Activated CD8-positive, alpha-beta T cell treated with anti-CD3 and anti-CD28 coated beads, Interleukin-2, amount 10 ng/mL, durations not matched to agents 7 days and 5 days (primary cell): ENCODE measurements at places on chromosomes 1 and 21. TPM values are rescaled to one million over a fixed set of nuclear protein-coding genes. Genes with fewer than 3 reads are reported as not detected.
A peak's percentile ranks its signal among the peaks of the same experiment; 100 is the strongest.

- no peak overlapping the region for H3K27ac ChIP-seq
- peaks cover 47% of the 10 kb centered on the region for H3K27me3 ChIP-seq
- no peaks in the 10 kb centered on the region for H3K4me1 ChIP-seq
- H3K4me3 ChIP-seq: no peak overlapping the region
- DNase-seq: no peak
Measured at GRCh38 chr1:18726368-18726767, 95.7 kb downstream of the PAX7 start.

DNA sequence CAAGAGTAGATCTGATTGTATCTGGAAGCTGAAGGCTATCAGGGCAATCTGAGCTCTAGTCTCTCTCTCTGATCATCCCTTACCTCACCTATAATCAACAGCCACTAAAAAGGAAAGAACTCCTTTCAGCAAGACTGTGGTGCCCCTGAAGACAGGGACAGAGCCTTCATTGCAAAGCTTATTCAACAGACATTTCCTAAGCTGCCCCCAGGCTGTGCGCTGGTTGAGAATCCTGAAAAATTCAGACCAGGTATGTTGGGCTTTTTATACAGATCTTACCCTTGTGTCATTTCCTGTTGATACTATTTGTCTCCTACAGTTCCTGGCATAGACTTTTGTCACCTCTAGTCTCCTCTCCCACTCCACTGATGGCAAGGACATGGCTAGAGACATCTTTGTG lies 63.3 kb upstream of the PLA2G4A start:
- DNase-seq: no peak
- H3K4me3 ChIP-seq: no peak overlapping the region
- H3K27ac ChIP-seq: no peak overlapping the region
- H3K27me3 ChIP-seq: no peaks in the 10 kb centered on the region
- H3K36me3 ChIP-seq: no peaks in the 10 kb centered on the region

DNA sequence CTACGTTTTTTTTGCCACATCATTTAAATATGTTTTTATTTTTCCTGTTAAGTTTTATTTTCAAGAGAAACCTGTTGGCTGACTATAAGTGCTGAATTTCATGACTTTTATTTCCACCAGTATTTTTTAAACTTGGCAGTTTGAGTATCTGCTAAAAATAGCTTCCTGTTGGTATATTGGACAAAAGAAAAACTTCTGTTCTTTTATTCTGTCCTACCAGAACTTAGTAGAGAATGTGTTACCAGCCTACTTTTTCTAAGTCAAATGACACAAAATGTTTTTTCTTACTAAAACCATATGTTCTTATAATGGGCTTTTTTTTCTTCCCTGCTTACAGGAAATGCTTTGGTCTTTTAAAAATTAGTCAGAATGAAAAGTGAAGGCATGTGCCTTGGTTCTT lies 7.6 kb downstream of the DR1 start:
- peaks cover 53% of the 10 kb centered on the region for H3K4me1 ChIP-seq
- H3K4me3 ChIP-seq: no peak overlapping the region
- H3K36me3 ChIP-seq: peaks cover 68% of the 10 kb centered on the region
- H3K27me3 ChIP-seq: no peaks in the 10 kb centered on the region
- H3K27ac ChIP-seq: no peak overlapping the region

- no peak overlapping the region for H3K4me3 ChIP-seq
- H3K36me3 ChIP-seq: no peaks in the 10 kb centered on the region
- no peaks in the 10 kb centered on the region for H3K27me3 ChIP-seq
Measured at GRCh38 chr1:57741521-57741920, 317.7 kb upstream of the DAB1 start.

DNA sequence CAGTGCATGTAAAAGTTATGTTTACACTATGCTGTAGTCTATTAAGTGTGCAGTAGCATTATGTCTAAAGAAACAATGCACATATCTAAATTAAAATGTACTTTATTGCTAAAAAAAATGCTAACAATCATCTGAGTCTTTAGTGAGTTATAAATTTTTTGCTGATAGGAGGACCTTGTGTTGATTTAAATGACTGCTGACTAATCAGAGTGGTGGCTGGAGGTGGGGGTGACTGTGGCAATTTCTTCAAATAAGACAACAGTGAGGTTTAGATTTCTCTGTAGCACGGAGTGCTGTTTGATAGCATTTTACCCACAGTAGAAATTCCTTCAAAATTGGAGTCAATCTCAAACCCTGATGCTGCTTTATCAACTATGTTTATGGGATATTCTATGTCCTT lies 37.0 kb downstream of the HS2ST1 start:
- H3K27ac ChIP-seq: no peak overlapping the region
- H3K4me3 ChIP-seq: no peak overlapping the region
- H3K36me3 ChIP-seq: no peaks in the 10 kb centered on the region
- no peak for DNase-seq
- H3K27me3 ChIP-seq: no peaks in the 10 kb centered on the region

DNA sequence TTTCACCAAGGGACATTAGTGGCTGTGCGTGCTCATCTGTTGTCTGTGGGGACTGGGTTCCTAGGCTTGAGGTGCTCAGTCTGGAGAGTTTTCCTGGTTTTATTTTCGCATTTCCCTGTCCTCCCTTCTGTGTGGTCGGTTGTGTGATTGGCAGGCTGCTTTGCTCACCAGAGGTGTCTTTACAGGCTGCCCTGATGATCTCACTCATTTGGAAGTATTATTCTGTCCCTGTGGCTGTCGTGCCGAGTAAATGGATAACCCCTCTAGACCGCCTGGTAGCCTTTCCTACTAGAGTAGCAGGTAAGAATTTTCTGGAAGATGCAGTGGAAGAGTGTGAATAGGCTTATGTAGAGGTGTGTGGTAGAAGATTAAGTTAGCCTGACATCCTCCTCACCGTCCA lies 44.1 kb upstream of the HMGN1 start:
- DNase-seq: no peak
- no peaks in the 10 kb centered on the region for H3K27me3 ChIP-seq
- H3K27ac ChIP-seq: no peak overlapping the region

DNA sequence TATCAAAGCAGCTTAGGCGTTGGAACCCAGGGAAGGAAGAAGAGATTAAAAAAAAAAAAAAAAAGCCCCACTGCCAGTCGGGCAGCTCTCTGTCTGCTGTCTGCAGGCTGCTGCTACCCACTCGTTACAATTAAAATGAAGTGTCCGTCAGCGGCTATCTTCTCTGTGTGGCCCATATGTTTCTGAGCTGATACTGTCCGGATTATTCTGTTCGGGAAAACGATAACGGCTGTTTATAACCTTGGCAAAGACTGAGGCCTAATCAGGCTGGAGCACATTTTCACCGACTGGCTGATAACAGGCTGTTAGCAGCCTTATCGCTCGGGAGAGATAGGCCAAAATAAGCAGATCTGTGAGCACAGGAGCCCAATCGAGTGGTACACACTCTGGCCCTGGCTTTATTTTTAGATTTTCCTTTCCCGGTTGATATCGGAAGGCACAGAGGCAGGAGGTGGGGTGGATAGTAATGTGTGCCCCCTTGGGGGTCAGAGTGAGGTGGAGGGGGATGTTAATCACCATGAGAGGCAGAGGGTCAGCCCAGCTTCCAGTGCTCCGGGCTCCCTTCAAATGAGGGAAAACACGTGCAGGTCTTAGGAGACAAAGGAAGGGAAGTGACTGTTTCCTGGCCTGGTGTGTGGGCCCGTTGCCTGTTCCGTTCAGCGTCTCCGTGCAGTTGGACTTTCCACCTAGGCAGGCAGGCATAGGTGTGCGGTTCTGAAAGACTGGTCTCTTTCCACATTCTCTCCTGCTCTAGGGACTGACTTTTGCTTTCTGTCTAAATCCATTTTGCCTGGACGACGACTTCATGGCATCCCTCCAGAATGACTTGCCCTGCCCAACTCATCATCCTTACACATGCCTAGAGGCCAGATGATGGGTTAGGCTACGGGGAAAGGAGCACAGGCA lies 153.4 kb downstream of the PBX1 start:
- H3K4me3 ChIP-seq: no peak overlapping the region
- H3K27ac ChIP-seq: no peak overlapping the region
- H3K4me1 ChIP-seq: peaks cover 3% of the 10 kb centered on the region
- H3K36me3 ChIP-seq: no peaks in the 10 kb centered on the region
- no peak for DNase-seq

DNA sequence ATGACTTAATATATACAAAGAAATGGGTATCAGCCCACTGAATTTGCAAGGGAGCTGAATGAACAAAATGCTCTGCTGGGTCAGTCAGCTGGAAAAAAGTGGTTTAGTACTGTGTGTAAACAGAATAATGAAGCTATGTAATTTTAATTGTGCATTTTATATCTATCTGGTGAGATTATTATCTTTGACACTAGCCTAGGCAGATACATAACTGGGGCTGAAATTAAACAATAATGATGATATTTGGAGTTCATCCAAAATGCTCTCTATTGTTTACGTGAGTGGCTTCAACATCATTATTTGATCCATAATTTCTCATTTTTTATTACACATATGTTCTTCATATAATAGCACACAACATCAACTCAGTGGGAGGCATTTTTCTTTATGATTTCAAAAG lies 208.5 kb upstream of the SNX7 start:
- no peak for DNase-seq
- H3K27me3 ChIP-seq: peaks cover 2% of the 10 kb centered on the region
- H3K4me3 ChIP-seq: no peak overlapping the region

DNA sequence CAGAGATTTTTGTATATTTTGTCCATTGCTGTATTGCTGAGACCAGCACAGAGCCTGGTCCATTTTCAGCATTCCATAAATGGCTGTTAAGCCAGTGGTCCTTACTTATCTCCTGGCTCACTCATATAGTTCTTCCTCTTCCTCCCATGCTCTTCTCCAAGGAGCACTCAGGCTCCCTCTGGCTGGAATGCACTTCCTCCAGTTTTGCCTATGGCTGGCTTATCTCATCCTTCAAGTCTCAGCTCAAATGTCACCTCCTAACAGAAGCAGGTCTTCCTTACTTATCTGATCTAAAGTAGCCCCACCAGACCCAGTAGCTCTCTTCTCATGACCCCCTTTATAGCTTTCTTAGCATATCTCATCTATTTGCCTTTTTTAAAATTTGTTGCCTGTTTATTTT lies 146.9 kb downstream of the SLC30A10 start:
- no peaks in the 10 kb centered on the region for H3K36me3 ChIP-seq
- no peak overlapping the region for H3K27ac ChIP-seq
- no peak overlapping the region for H3K4me3 ChIP-seq
- no peaks in the 10 kb centered on the region for H3K4me1 ChIP-seq
- H3K27me3 ChIP-seq: no peaks in the 10 kb centered on the region
- no peak for DNase-seq

DNA sequence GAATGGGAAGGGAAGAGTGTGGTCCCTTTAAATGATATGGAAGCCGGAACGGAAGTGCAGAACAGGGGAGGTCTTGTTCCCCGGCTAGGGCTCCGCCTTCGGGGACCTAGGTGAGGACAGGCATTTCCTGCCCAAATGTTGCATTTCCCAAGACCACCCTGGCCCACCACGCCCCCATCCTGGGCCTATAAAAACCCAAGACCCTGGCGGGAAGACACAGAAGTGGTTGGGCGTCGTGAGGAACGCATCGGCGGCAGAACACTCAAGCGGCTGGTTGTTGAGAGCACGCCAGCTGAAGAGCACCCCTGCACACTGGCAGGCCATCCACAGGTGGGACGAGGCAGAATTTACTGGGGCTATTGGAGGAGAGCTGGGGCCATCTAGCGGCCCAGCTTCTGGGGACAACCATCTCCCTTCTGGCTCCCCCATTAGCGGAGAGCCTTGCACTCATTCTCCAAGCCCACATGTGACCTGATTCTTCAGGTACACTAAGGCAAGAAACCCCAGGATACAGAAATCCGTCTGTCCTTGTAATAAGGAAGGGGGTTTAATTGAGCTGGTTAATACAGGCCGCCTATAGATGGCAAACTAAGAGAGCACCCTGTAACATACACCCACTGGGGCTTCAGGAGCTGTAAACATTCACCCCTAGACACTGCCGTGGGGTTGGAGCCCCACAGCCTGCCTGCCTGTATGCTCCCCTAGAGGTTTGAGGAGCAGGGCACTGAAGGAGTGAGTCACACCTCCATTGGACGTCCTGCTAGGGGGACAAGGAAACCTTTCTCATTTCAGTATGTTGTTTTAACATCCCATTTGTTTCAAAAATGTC lies 1327.9 kb downstream of the BRINP3 start:
- H3K4me1 ChIP-seq: no peaks in the 10 kb centered on the region
- no peak overlapping the region for H3K4me3 ChIP-seq
- H3K27me3 ChIP-seq: no peaks in the 10 kb centered on the region
- no peak overlapping the region for H3K27ac ChIP-seq
- H3K36me3 ChIP-seq: no peaks in the 10 kb centered on the region

DNA sequence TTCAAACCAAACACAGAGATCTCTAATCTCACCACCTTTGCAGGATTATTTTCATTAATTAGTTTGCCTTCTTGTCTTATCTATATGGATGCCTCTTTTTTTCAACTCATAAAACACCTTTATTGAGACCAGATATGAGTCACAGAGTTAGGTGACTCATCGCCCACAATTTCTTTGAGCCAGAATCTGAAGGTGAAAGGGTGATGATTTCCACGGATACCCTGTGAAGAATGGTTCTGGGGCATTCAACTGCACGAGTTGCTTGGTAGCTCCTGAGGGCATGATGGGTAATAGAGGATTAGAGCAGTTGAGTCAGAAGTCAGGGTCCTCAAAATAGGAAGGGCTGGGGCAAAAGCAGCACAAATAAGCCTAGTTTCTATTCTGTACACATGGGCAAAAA lies 128.2 kb downstream of the TBX19 start:
- H3K4me3 ChIP-seq: peak overlapping the region; percentile 19
- DNase-seq: peak; percentile 74
- H3K36me3 ChIP-seq: peaks cover 13% of the 10 kb centered on the region
- H3K27ac ChIP-seq: peak overlapping the region; percentile 78
- peaks cover 43% of the 10 kb centered on the region for H3K4me1 ChIP-seq

DNA sequence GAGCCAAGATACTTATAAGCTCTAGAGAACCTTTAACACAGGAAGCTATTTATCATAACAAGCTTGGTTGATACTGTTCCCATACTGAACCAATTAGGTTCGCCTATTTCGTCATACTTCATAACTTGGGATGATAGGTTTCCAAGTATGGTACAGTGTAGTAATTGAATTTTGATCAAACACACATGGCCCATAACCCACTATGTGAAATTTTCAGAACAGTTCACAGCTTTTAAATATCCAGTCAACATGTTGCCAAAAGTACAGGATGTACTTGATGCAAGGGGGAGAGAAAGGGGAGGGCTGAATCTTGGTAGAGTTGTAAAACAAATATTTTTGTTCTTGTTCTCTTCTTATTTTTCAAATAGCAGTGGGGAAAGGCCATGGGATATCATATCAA lies 86.6 kb downstream of the TM2D1 start:
- DNase-seq: no peak
- peaks cover 11% of the 10 kb centered on the region for H3K4me1 ChIP-seq
- H3K4me3 ChIP-seq: no peak overlapping the region

The C1orf216 gene
- total RNA-seq: 16.7 TPM

The TP53BP2 gene
- total RNA-seq: 31.4 TPM

The CD34 gene
- total RNA-seq: not detected
